ENCODE measurements at places on chromosomes 2 and 18. TPM values are rescaled to one million over a fixed set of nuclear protein-coding genes. Genes with fewer than 3 reads are reported as not detected.

DNA sequence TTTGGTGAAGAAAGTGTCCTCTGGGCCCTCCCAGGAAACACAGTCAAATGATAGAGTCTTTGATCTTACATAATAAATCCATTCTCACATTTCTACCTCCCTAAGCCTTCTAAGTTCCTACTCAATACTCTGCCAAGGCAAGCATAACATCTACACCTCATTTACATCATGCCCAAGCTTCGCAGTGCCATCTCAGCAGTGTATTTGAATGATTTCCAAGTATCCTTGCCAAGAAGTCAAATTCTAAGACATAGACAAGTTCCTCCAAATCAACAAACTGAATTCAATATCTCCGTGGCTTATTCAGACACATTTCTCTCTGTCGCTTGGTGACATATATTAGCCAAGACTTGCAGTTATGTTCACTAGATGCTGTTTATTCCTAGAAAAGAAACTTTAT is 8.1 kb upstream of the MLPH start:
- DNase-seq = no peak
- H3K4me1 ChIP-seq = no peaks in the 10 kb centered on the region
- no peak overlapping the region for H3K4me3 ChIP-seq
- H3K27ac ChIP-seq = no peak overlapping the region
- no peaks in the 10 kb centered on the region for H3K36me3 ChIP-seq

DNA sequence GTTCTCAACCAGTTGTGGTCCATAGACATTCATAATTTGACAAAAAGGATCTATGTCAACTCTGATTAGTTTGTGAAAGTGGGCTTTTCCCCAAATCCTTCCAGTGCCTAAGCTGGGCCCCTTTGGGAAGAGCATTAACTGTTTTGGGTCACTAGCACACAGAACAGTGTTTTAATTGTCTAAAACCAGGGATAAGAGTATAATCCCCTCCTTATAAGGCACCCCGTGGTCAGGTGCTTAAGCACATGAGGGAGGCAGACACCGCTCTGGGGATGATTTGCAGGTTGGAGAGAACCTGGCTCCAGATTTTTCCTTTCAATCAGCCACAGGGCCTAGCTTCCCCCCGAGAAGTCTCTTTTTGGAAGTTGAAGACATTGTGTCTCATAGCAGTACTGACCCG is 53.6 kb upstream of the RFX8 start:
- no peak for DNase-seq
- H3K4me1 ChIP-seq = no peaks in the 10 kb centered on the region
- H3K4me3 ChIP-seq = no peak overlapping the region
- no peaks in the 10 kb centered on the region for H3K27me3 ChIP-seq
- H3K36me3 ChIP-seq = no peaks in the 10 kb centered on the region

DNA sequence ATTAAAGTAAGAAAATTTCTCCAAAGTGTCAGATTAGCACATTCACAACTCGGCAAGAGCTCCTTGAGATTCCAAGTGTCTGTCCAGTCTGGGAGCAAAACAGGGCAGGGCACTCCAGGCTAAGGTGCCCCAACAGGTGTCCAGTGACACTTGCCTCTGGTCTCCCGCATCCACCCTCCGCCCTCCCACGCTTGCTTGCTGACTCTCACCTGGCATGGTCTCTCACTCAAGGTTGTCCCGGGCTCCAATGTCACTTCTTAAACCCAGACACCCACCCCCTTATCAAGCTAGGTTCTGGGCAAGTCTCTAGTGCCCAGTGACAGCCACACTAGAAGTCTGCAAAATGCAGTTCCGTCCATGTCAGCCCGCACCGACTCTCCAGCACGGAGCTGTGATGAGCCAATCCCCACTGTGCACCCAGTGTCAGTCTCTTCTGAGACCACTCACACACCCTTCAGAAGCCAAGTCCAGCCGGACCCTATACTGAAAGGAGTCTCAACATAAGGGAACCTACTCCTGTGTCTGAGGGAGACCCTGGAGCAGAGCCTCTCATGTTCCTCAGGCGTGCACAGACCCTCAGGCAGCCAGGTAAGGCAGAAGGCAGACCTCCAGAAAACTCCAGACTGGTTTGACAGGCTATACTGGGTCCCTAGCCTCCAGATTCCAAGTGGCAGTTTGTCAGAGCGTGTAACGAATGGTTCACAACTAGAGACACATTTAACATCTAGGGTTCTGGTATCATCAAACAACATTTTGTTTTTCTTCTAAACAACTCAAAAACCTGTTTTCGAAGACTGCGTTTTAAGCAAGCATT is 45.6 kb downstream of the HDLBP start:
- peaks cover 38% of the 10 kb centered on the region for H3K36me3 ChIP-seq
- no peak overlapping the region for H3K4me3 ChIP-seq
- DNase-seq = no peak
- H3K27ac ChIP-seq = no peak overlapping the region
- no peaks in the 10 kb centered on the region for H3K27me3 ChIP-seq

GRCh38 chr2:181310967-181311366 is 146.2 kb upstream of the ITGA4 start:
- no peaks in the 10 kb centered on the region for H3K36me3 ChIP-seq
- no peaks in the 10 kb centered on the region for H3K4me1 ChIP-seq
- no peak overlapping the region for H3K4me3 ChIP-seq
- no peak overlapping the region for H3K27ac ChIP-seq
- H3K27me3 ChIP-seq = no peaks in the 10 kb centered on the region

DNA sequence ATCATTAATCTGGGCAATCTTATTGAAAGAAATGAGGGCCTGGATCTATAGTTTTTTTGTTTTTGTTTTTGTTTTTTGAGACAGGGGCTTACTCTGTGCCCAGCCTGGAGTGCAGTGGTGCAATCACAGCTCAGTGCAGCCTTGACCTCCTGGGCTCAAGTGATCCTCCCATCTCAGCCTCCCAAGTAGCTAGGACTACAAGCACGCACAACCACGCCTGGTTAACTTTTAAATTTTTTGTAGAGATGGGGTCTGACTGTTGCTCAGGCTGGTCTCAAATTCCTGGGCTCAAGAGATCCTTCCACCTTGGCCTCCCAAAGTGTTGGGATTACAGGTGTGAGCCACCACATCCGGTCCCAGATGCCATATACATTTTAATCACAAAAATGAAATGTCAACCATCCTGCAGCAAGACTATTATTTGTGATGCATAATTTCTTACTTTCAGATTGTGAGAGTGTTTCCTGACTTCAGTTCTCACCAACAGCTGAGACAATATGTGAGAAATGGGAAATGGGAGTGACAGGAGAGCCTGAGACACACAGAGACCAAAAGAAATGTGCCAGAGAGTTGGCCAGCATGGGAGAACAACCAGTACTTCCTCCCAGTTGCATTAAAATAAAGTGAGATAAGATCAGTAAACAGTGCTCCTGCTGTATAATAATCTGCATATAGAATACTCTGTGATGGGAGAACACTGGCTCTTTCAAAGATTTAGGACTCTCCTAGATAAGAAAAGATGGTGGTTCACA is 87.6 kb downstream of the METTL8 start:
- no peak overlapping the region for H3K4me3 ChIP-seq
- no peak overlapping the region for H3K27ac ChIP-seq
- no peaks in the 10 kb centered on the region for H3K36me3 ChIP-seq
- no peaks in the 10 kb centered on the region for H3K4me1 ChIP-seq

DNA sequence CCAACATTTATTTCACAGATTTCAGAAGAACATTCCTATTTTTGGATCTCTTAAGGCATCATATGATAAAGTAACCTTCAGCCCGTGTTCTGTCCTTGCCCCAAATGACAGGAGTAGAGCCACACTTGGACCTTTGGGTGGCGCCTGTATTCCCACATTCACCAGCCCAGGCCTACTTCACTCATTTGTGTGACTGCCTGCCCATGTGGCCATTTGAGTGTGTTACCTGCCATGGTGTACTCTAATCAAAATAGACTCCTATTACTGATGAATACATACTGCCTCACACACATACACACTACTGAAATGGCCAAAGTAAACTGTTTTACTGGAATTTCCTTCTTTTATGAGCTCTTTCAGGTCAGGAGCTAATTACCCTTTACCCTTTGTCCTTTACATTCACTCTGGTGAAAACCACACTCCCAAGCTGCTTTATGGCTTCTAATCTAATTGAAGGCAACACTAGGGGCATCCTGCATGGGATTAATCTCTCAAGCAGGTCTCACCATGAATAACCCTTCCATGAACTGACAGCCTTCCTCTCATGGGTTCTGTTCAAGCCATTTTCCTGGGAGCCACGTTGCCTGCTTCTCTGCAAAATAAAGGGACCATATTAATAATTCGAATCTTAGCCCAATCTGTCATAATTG is 271.0 kb upstream of the GALNT5 start:
- DNase-seq = no peak
- H3K4me1 ChIP-seq = no peaks in the 10 kb centered on the region
- H3K36me3 ChIP-seq = no peaks in the 10 kb centered on the region
- H3K4me3 ChIP-seq = no peak overlapping the region
- no peaks in the 10 kb centered on the region for H3K27me3 ChIP-seq

DNA sequence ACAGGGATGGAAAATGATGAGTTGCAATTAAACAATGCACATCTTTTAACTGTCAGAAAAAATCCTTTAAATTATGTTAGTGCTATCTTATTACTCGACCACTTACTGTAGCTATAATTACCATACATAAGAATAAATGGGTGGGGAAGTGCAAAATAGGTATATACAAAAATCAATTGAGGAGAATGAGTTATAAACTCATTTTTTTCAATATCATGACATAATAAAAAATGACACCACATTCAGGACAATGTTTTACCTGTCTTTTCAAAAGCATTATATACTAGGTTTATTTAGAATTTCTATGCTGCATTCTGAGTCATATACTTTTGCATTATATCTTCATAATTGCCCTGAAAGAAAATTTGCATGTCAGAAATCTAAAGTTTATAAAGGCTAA is 1533.6 kb downstream of the LRP1B start:
- H3K4me3 ChIP-seq = no peak overlapping the region
- H3K4me1 ChIP-seq = no peaks in the 10 kb centered on the region
- H3K27ac ChIP-seq = no peak overlapping the region
- H3K36me3 ChIP-seq = no peaks in the 10 kb centered on the region
- H3K27me3 ChIP-seq = no peaks in the 10 kb centered on the region
- no peak for DNase-seq

DNA sequence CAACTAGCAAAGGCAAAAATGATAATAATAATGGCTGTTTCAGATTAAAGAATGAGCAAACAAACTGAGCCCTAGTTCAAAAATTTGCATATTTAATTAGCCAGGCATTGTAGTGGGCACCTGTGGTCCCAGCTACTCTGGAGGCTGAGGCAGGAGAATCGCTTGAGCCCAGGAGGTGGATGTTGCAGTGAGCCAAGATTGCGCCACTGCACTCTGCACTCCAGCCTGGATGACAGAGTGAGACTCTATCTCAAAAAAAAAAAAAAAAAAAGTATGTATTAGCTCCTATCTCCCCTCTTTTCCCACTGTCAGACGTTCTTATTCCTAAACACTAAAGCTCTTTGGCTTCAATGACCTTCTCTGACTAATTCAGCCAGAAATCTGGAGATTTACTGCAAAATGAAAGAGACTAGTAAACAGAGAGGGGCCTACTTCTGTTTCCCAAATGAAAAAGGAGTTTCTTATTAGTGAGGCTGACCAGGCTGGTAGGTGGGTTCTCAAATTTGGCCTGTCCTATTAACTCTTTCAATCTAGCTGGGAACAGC is 3.9 kb upstream of the SRBD1 start:
- no peaks in the 10 kb centered on the region for H3K4me1 ChIP-seq
- H3K36me3 ChIP-seq = no peaks in the 10 kb centered on the region
- H3K4me3 ChIP-seq = no peak overlapping the region
- H3K27ac ChIP-seq = no peak overlapping the region

DNA sequence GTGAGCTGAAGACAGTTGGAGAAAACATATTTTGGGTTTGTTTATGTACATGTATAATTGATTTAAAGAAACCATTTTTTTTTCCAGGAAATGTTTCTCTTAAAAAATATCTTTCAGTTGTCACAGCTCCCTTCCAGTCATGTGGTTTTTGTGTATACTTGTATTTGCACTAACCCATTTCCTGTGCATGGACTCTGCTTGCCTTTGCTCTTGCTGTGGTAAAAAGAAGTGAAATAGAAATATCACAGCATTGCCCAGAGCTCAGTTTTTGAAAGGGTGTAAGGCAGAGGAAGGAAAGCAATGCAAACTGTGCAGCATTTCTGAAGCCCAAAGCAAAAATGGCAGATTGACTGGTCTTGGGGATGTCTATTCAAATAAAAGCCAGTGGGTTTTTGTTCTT is 10.4 kb upstream of the DOCK10 start:
- DNase-seq = no peak
- no peak overlapping the region for H3K4me3 ChIP-seq
- no peaks in the 10 kb centered on the region for H3K36me3 ChIP-seq
- H3K4me1 ChIP-seq = no peaks in the 10 kb centered on the region
- no peaks in the 10 kb centered on the region for H3K27me3 ChIP-seq

- no peaks in the 10 kb centered on the region for H3K36me3 ChIP-seq
- no peak overlapping the region for H3K27ac ChIP-seq
- DNase-seq = no peak
- H3K27me3 ChIP-seq = no peaks in the 10 kb centered on the region
- no peak overlapping the region for H3K4me3 ChIP-seq
Observed at GRCh38 chr2:122627388-122627787, 871.9 kb downstream of the TSN start.

- peaks cover 14% of the 10 kb centered on the region for H3K4me1 ChIP-seq
- H3K4me3 ChIP-seq = no peak overlapping the region
- H3K27me3 ChIP-seq = no peaks in the 10 kb centered on the region
- H3K27ac ChIP-seq = peak overlapping the region; percentile 4
Observed at GRCh38 chr2:63871864-63872263, 30.2 kb downstream of the UGP2 start.

DNA sequence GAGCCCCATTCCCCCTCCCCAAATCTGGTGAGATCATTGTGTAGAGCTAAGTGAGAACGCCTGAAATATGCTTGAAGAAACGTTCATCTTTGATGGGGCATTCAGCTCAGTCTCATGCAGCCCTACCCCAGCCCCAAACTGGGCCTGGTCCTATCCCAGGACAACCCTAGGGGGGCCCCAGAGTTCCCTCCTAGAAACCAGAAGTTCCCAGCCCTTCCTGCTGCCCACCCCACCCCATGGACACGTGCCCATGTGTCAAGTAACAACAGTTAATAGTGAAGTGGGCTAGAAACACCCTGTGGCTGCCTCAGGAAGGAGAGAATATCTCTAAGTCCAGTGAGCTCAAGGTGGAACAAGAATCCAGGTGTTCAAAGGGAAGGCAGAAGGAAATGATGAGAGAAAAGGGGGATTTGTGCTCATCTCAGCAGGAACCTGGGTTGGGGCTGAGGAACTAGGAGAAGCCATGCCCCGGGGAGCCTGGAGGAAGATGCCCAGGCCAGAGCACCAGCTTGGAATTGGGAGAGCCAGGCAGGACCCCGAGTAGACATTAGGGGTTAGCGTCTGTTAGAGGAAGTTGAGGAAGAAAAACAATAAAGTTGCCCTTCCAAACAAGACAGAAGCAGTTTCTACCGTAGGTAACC is 20.1 kb upstream of the SLC20A1 start:
- no peak for DNase-seq
- H3K4me3 ChIP-seq = no peak overlapping the region
- no peaks in the 10 kb centered on the region for H3K27me3 ChIP-seq
- H3K4me1 ChIP-seq = no peaks in the 10 kb centered on the region
- H3K27ac ChIP-seq = no peak overlapping the region

The TNS1 gene
- total RNA-seq = 86.7 TPM

The PPP1CB gene
- 86.3 TPM for total RNA-seq

The FBXO36 gene
- total RNA-seq = 1.2 TPM

The POLR1B gene
- 13.3 TPM for total RNA-seq

Measured in right lobe of liver (tissue), 6 donors.